Stimulated activated CD8-positive, alpha-beta memory T cell treated with anti-CD3 and anti-CD28 coated beads, Interleukin-15, amount 100 ng/mL, for 4 hours (primary cell): ENCODE measurements at places on chromosomes 7 and 10.

- no peak for DNase-seq
Observed at GRCh38 chr7:43108255-43109011, 4.0 kb upstream of the HECW1 start.

DNA sequence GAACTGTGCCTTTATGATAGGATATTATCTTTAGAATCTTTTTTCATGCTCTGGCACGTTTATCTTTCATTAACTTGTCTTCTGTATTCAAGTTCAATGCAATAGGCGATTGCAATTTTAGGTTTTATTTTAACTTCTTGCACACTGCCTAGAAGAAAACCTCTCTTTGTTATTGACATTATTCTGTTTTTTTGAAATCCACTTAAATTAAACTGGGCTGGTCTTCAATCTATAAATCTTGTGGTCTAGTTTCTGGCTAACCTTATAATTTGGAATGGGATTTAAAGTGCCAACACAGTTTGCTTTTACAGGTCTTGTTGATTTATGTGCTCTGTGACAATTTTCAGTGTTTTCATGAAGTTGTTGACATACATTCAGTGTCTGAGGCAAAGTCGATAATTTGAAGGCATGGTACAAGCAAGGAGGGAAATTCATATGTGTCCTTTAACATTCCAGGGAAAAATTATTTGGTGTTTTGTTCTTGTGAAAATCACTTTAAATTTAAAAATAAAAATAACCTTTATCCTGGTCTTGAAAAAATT, 240.9 kb downstream of the KIAA1217 start:
- no peak for DNase-seq

DNA sequence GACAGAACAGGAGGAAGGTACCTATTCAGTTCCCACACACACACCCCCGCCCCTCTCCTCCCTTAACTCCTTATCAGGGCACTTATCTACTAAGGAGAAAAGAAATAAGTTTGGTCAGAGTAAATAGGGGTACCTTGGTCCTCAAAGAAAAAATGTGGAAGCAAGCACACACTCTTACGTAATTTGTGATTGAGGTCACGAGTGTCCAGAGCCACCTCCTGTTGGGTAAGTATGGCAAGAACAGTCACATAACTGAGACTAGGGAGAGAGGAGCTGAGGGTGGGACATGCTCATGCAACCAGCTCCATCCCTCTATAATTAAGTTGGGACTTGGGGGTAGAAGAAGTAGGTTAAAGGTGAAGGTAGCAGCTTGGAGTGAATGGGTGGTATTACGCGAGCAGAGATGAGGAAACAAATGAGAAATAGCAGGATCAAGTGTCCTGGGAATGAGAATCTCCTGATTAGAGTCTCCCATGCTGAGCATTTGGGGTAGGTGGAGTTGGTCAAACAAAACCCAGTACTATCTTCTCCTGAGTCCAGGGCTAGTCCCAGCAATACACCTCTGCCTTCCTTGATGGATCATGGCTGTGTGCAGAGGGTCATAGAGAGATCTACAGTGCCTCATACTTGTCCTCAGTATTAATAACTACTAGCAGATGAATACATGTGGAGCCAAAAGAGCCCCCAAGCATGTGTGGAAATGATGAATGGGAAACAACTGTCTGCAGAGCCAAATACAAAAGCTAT, 77.1 kb downstream of the GSAP start:
- no peak for DNase-seq

GRCh38 chr7:99193527-99194220, 14.2 kb downstream of the KPNA7 start:
- no peak for DNase-seq

DNA sequence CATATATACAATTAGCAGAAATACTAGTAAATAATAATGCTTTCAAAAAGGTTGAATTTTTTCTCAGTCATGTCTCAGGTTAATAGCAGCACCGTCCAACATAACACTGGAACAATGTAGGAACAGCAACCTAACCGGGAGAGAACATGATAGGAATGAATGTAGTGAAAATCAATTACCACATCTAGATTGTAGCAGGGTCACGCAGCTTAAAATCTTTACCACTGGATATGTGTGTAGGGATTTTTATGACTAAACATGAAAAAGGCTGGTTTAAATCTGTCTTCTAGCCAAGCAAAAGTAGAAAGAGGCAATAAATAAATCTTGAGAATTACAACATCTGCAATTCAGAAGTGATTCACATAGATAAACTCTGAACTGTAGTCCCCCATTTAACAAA, 326.0 kb downstream of the DGKB start:
- no peak for DNase-seq
